ENCODE measurements at places on chromosomes 16 and 17.

DNA sequence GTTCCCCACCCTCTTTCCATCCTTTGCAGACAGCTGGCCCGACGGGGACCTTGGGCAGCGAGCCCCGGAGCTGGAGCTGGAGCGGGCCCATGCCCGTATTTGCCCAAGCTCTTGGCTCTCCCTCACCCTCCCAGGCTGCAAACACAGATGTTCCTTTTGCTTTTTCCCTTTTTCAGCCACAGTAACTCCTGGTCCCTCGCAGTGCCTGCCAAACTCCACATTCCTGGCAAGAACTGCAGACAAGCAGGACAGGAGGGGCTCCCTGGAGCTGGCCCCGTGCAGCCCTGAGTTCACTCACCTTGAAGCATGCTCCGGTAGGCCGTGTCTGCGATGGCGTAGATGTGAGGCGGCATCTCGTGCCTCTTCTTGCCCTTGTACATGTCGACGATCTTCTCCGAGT, 33.9 kb downstream of the MYH11 start:
- DNase-seq, result no peak

GRCh38 chr17:15475631-15476354, 8.4 kb upstream of the CDRT4 start:
- DNase-seq, result no peak

DNA sequence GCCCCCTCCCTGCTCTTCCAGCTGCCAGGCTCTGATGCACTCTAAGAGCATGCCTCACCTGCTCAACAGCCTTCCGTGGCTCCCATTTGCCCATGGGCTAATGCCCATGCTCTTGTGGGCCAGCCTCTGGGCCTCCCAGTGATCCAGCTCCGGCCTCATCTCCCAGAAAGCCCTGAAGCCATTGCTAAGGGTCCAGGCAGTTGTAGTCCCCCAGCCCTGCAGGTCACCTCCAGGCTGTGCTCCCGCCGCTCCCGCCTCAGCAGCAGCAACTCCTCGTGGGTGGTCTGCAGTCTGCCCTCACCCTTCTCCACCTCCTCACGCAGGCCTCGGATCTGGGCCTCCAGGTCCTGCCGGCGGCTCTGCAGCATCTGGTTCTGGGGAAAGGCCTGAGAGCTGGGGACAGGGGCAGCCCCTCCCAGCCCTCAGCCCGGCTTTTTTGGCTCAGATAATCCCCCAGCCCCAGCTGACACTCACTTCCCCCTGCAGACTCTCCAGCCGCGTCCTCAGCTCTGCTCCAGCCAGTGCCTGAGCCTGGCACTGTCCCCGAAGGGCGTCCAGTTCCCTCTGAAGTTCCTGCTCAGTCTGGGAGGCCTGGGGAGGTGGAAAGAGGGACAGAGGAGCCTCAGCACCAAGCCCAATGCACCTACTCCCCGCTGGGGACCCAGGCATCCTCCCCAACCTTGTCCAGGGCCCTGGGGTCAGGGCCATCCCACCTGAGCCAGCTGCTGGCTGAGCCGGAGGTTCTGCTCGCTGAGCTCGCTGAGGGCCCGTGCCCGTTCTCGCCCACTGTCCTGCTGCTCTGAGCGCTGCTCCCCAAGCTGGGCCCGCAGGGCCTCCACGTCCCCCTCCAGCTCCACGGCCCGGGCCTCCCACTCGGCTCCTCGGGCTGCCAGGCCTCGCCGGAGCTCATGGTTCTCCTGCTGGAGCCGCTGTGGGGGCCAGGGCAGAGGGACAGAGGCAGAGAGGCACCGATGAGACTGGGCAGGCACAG, 6.2 kb downstream of the BICDL2 start:
- DNase-seq, result no peak

DNA sequence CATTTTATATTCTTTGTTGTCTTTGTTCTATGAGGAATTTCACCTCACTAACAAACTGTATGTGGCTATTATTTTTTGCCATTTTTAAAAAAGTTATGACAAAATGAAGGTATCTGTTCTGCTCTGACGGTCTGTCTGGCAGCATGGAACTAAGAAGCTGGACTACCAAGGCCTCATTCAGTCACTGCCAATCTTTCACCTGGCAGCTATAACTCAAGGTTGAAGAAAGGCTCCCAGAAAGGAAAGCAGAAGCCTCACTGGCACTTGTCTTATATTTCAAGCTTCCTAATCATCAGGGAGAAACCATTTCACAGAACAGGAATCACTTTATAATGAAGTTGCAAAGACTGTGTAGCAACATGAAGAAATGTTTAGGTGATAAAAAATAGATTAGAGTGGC, 18.7 kb upstream of the SLC6A4 start:
- no peak for DNase-seq

DNA sequence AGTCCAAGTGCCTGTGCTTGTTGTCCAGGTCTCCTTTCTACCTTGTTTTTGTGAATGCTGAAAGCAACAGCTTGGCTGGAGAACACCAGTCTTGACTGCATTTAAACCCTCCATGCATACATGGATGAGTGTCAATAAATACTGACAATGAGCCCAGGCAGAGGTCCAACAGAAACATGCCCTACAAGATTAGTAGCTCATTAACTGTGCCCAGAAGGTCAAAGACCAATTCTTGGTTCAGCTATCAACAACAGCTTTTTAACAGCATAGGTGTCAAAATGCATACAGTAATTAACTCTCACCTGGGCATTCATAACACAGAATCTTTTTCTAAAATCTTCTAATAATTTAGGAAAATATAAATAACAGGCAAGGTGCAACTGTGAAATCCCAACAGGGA, 63.2 kb downstream of the N4BP1 start:
- no peak for DNase-seq

DNA sequence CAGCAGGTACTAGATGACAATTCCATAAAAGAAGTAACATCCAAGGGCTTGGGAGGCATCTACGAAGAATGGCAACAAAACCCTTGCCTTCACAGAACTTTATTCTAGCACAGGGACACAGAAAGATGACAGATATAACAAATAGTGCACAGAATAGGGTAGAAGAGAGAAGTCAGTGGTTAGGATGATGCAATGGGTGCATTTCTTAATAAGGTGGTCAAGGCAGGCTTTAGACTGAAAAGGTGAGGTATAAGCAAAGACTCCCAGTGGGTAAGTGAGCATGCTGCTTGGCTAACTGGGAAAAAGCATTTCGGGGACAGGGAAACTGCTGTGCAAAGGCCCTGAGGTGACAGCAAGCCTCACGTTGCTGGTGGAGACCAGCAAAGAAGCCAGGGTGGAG, 175.9 kb downstream of the XYLT1 start:
- no peak for DNase-seq

GRCh38 chr17:40901981-40902474, 17.0 kb upstream of the KRT20 start:
- peak; percentile 56 for DNase-seq

DNA sequence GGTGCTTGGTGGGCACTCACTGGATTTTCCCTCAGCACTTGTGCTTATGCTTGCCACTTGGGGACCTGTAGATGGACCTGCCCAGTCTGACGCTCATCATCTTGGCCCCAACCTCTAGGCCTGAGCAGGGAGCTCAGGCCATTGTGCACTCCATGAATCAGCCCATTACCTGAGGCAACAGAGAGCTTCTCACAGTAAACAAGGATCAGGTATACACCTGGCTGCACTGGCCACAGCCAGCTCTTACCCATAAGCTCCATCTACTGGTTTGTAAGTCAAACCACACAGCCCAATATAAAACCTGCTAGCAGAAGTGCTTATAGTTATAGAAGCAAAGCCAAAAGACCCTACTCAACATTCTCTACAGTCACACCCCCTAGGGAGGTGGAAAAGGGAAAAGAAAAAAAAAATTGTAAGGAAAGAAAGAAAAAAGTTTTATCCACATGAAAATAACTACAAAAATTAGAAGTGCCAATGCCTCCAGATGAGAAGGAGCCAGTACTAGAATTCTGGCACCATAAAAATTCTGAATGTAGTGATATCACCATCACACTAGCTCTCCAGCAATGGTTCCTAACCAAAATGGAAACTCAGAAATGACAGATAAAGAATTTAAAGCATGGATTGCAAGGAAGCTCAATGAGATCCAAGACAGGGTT, 87.8 kb upstream of the CDH5 start:
- no peak for DNase-seq

DNA sequence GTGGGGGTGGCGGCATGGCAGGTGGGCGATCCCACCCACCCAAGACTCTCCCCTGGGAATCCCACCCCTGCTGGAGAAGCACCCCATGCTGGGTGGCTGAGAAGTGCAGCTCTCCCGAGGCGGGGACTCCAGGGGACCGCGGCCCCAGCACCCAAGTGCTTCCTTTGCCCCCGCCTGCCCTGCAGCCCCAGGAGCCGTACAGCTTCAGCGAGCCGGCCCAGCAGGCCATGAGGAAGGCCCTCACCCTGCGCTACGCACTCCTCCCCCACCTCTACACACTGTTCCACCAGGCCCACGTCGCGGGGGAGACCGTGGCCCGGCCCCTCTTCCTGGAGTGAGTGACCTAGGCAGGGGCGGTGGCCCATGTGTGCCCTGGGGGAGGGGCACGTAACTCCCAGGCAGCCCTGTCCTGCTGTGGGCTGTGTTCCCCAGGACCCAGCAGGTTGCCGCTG, 11.7 kb downstream of the GAA start:
- DNase-seq, result no peak

DNA sequence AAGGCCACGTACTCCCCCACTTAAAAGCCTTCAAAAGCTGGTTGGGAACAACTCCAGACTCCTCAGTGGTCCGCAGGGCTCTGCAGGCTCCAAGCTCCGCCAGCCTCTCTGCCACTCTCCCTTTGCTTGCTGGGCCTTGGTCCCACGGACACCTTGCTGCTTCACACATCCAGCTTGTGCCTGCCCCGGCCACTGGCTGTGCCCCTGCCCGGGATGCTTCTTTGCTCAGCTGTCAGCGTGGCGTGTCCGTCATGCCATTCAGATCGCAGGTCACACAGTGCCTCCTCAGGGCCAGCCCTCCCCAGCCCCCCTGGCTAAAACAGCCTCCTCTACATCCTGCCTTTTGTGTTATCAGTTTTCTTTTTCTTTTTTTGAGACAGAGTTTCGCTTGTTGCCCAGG, 11.8 kb downstream of the ASPHD1 start:
- no peak for DNase-seq

DNA sequence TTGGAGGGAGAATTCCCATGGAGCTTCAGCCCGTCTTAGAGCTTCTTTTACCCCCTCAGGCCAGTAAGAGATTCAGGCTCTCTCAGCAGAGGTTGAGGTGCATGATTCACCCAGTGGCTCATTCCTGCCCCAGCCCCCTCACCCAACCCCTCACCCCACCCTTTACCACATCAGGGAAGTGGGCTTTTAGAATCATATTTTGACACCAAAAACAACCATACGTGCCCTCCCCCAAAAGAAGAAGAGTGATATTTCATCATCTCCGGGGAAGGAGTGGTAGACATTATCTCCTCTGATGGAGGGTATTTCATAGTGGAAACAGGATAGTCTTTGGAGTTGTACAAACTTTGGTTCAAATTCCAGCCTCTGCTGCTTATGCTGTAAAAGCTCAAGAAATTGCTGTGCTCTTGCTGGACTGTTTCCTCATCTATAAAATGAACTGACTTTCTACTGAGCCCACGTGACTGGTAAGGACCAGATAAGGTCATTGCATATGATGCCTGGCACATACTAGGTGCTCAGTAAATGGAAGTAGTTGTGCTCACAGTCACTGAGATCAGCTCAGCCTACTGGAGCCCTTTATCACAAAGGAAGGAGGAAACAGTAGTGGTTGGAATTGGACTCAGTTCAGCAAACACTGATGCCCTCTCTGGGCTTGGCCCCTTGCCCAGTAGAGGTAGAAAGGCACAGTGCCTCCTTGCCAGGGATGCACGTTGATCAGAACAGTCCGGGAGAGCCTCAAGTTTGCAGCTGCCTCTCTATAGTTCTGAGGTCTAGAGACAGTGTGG, 18.3 kb upstream of the CCL5 start:
- peak; percentile 45 for DNase-seq

DNA sequence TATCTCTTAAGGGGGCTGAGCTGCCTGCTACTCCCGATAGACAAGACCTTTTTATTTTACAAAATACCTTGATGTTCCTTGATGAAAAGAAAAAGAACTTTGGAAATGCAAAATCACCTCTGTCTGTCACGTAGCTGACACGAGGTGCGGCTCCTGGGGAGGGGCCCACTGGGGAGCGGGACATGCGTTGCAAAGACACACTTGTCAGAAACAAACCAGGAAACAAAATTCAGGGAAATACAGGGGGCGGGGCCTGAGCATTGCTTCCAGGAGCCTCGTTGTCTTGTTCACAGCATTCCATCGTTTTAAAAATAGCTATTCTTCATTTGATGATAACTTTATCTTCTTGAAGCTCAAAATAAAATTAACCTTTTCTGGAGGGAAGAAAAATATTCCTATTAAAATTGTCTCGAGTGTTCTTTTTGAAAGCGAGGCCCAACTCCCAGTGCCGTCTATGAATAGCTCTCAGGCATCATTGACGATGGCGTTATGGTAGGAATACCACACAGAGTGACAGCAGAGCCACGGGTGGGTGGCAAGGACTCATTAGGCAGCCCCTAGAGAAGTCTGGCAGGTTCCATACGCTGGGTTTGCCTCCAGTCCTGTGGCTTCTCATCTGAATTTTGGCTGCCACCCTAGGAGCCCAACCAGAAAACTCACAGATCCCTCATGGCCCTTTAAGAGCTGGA, 286.9 kb downstream of the CPPED1 start:
- no peak for DNase-seq

DNA sequence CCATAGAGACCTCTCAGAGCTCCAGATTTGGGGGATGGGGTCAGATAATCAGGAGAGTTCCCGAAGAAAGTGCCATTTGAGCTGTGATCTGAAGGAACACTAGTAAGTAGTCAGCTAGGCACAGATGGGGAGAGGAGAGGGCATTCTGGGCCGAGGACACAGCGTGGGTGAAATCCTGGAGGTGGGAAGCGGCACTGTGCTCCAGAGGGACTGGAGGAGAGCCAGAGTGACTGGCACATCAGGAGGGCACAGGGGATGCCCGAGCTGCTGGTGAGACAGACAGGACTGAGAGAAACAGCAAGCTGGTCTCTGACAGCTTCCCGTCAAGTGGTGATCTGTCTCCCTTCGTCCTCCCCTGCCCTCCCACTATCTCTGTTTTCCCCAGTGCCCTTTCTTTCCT, 40.6 kb downstream of the KNOP1 start:
- DNase-seq, result no peak

- DNase-seq, result no peak
Measured at GRCh38 chr16:19948186-19949104, 63.8 kb upstream of the GPRC5B start.

DNA sequence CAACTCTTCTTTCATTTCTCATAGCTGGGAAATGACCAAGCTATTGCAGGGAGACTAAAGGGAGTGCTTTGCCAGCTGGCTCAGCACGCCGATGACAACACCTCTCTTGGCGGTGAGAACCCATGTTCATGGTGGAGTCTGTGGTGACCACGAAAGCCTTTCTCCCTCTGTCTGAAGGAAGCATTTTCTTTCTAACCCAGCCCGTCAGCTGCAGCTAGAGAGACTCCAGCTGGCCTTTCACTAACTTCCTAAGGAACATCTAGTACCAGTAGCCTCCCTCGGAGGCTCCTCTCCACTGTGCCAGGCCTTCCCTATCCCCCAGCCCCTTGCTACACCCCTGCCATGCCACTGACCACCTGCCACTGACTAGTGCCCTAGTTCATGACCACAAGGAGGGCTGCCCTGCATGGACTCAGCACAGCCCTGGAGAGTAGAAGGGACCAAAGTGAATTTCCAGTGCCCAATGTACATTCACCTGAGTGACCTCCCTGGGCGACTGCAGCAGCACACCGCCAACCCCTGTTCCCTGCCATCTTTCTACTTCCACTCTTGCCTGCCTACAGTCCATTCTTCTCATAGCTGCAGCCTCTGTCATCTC, 81.3 kb downstream of the CBLN1 start:
- DNase-seq, result no peak

- no peak for DNase-seq
Measured at GRCh38 chr17:79920751-79921410, 81.6 kb upstream of the CBX4 start.
